ENCODE measurements at places on chromosomes 3 and 15. TPM values are rescaled to one million over a fixed set of nuclear protein-coding genes. Genes with fewer than 3 reads are reported as not detected.
A peak's percentile ranks its signal among the peaks of the same experiment; 100 is the strongest.

The EPHB1 gene
- total RNA-seq: 2.2 TPM

The NRROS gene
- 37.5 TPM for total RNA-seq

DNA sequence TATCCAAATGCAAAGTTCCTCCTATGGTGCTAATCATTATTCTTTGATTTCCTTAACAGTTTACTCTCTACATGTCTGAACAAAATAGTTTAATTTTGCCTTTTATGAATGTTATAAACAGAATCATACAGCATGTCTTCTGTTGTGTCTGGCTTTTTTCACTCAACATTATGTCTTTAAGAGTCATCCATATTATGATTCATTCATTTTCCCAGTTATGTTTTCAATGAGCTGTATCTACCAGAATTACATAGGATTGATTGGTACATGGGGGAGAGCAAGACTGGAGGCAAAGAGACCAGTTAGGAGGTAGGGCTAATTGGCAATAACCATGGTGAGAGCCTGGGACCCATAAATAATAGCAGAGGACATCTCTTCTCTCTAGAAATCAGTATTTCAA lies 16.6 kb upstream of the RAP2B start:
- no peak for DNase-seq

- DNase-seq: no peak
These were observed 280.4 kb downstream of the RAP2B start for GRCh38 chr3:153442386-153442785.

- DNase-seq: no peak
These were observed 435.8 kb upstream of the EPHA3 start for GRCh38 chr3:88671573-88671972.

GRCh38 chr3:13039213-13039896 lies 33.9 kb downstream of the IQSEC1 start:
- DNase-seq: no peak

GRCh38 chr3:45715945-45716344 lies 26.7 kb downstream of the SACM1L start:
- no peak for DNase-seq

- DNase-seq: no peak
These were observed 73.1 kb upstream of the BHLHE40 start for GRCh38 chr3:4906107-4906621.

GRCh38 chr3:98541695-98542094 lies 9.9 kb downstream of the GPR15 start:
- no peak for DNase-seq

GRCh38 chr3:13205567-13206143 lies 132.4 kb upstream of the IQSEC1 start:
- no peak for DNase-seq

DNA sequence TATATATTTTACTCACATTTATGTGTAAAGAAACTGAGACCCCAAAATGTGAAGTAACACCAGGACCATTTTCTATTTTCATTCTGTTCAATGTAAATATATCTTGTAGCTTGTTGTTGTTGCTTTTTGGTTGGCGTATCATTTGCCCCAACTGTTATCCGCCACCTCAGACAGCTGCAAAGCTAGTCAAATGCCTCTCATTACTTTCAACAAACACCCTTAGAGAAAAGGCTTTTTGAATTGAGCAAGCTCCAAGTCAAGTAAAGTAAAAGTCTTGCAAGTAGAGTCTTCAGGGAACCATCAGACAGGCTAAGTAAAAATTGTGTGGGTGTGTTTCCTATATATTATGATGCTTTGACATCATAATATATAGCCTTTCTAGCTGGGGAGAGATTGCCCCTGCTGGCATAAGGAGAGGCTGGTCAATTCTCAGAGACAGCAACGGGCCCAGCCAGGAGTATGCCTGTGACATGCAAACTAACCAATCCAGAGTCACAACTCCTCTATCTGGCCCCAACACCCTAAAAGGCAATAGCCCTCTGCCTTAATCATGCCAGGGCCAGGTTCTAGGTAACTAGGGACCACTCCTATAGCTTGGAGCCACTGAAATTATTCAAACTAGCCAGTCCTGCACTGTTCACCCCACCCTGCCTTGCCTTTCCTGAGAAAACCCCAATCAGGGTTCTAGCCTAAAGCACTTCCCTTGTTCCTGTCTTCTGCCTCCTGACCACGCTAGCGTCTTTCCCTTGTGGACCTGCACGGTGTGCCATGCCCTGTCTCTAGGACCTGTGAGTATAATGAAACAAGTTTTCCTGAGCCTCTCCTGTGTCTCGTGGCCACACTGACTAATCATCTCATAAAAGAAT lies 75.6 kb downstream of the RAD18 start:
- no peak for DNase-seq

GRCh38 chr3:56781762-56782161 lies 20.0 kb downstream of the ARHGEF3 start:
- no peak for DNase-seq

GRCh38 chr15:62482785-62483429 lies 317.8 kb upstream of the C2CD4B start:
- peak; percentile 57 for DNase-seq

DNA sequence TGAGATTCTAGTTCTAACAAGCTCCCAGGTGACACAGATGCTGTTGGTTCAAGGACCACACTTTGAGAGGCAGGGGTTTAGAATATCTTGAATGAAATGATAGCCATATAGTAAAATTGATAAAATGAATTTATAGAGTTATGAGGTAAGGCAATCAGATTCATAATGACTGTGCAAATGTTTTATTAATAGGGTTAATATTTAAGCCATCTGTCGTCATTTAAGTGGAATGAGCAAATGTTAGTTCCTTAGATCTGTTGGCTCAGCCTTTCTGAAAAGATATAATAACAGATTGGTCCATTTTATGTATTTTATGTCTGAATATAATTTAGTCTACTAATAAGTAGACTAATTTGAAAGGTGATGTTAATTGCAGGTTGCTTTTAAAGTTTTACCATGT lies 12.9 kb downstream of the REC114 start:
- no peak for DNase-seq
